ENCODE measurements at places on chromosomes 1 and 21.
A peak's percentile ranks its signal among the peaks of the same experiment; 100 is the strongest.

DNA sequence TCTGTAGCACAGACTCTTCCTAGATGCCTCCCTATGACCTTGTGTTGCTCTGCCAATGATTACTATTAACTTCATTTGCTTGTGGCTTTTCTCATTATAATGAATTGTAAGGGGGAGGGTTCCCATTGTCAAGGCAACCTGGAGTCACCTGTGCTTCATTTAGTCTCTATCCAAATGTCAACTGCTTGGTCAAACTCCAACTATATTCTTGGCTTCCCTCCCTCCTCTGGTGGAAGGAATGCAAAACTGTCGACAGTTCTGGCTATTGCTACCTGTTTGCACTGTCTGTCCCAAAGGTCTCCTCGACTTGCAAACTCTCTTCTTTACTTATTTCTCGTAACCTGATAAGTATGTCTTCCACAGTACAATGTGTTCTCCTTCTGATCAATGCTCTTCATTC is 100.3 kb downstream of the CACNA1E start:
- no peak for DNase-seq

GRCh38 chr1:62380181-62380580 is 56.7 kb upstream of the USP1 start:
- no peak for DNase-seq

DNA sequence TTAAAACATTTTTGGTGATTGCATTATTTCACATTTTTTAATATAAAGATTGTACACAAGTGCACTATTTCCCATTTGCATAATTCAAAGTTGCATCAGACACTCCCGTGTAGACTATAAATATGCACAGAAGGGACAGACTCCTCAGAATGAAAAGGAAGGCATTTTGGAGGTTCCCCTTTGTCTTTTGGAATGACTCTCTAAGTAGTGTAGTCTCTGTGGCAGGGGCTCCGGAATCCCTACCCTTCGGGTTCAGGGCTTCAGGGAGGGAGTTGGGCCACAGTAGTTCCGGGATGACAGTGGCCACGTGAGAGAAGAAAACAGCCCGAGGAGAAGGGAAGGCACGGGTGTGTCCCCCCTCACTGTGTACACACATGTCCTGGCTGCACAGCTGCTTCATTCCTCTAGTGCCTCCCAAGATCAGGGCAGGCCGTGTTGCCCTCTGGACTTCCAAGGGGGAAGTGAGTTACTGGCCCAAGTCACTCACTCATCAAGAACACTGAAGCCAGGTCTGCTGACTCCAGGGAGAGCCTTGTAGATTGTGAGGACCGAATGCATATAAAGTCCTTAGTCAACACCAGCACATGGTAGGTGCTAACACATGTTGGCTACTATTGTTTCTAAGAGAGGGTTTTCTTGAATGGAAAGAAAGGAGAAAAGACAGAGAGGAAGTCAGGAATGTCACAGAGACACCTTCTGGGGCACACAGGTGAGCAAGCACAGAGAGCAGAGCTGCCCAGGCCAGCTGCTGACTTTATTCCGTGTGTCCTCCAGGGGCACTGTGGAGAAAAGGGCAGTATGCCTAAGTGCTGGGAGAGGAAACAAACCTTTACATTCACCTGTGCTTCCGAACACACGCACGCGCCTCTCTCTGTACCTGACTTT is 39.8 kb downstream of the LHX4 start:
- no peak for DNase-seq

DNA sequence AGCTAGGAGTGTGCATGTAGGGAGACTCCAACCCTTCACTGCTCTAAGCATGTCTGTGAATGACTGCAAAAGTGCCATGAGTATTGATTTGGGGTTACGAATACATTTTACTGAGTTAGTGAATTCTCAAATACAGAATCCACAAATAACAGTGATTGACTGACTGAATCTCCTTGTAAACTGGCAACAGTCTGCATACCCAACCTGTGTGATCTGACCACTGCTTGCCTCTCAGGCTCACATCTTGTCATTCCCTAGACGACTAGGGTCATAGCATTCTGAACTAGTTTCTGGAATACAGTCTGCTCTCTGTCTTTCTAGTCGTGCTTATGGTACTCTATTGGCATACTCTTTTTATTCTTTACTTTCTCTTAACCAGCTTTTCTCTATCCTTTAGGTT is 7.4 kb downstream of the RRP15 start:
- no peak for DNase-seq

GRCh38 chr1:75126611-75127101 is 7.5 kb upstream of the LHX8 start:
- no peak for DNase-seq

GRCh38 chr1:217687511-217687910 is 56.4 kb downstream of the SPATA17 start:
- no peak for DNase-seq

- DNase-seq, result no peak
Observed at GRCh38 chr1:198605406-198605805, 33.4 kb upstream of the PTPRC start.

GRCh38 chr21:32131960-32132359 is 146.9 kb downstream of the MIS18A start:
- no peak for DNase-seq

DNA sequence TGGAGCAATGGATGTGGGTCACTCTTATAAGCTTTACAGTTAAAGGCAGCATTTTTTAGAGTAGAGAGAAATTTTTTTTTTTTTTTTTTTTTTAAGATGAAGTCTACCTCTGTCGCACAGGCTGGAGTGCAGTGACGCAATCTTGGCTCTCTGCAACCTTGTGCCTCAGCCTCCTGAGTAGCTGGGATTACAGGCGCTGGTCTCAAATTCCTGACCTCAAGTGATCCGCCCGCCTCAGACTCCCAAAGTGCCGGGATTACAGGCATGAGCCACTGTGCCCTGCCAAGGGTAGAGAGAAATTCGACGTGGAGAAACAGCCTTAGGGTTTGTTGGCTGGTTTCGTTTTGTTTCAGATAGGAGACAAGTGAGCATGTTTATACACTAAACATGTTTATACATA is 594.2 kb upstream of the ADAMTS5 start:
- no peak for DNase-seq

DNA sequence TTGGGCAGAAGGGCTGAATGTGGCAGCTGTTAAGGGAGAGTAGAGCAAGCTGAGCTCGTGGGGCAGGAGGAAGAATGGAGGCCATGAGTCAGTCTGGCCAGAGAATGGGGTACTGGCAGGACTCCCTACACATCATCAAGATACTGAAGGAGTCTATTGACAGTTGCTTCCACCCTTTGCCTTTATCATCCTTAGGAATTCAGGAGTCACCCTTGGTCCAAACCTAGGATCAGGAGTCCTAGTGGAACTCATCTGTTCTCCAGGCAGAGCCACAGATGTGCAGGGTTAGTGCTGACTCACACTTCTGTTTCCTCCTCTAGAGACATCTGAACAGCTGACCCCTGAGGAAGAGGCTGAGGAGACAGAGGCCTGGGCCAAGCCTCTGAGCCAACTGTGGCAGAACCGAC is 18.7 kb upstream of the ST3GAL3 start:
- DNase-seq, result no peak

GRCh38 chr1:182802006-182802803 is 12.6 kb downstream of the NPL start:
- no peak for DNase-seq

- DNase-seq, result no peak
Observed at GRCh38 chr1:154908937-154909336, 27.6 kb downstream of the PMVK start.

GRCh38 chr1:214466403-214467077 is 84.9 kb downstream of the PTPN14 start:
- no peak for DNase-seq

- no peak for DNase-seq
Observed at GRCh38 chr1:73755649-73756048, 442.3 kb downstream of the LRRIQ3 start.

DNA sequence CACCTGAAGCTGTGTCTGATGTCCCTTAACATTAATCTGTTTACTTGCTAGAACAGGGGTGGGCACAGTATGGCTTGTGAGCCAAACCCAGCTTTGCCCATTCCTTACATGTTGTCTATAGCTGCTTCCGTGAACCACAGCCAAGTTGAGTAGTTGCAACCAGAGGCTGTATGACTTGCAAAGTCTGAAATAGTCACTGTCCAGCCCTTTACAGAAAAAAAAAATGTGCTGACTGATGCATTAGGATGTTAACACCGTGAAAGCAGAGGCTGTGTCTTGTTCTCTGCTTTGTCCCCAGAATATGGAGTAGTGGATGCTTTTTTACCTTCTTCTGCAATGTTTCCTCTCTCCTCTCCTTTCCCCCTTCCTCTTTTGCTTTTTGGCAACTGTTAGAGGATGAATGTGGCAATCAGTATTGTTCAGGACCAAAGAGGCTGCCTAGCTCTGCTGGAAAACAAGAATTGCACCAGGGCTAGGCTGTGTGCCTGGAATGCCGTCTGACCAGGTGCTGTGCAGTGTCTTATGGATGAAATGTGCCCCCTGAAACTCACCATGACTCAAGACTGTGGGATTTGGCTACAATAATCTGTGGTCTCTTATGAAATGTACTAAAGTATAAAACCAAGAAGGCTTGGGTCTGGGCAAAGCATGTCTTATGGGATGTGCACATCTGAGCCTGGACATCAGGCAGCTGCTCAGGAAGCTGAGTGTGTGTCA is 79.6 kb upstream of the GCLM start:
- DNase-seq, result no peak

GRCh38 chr1:201015551-201016091 is 7.9 kb downstream of the KIF21B start:
- no peak for DNase-seq

GRCh38 chr1:181424786-181425403 is 58.4 kb upstream of the CACNA1E start:
- DNase-seq, result peak; percentile 47

DNA sequence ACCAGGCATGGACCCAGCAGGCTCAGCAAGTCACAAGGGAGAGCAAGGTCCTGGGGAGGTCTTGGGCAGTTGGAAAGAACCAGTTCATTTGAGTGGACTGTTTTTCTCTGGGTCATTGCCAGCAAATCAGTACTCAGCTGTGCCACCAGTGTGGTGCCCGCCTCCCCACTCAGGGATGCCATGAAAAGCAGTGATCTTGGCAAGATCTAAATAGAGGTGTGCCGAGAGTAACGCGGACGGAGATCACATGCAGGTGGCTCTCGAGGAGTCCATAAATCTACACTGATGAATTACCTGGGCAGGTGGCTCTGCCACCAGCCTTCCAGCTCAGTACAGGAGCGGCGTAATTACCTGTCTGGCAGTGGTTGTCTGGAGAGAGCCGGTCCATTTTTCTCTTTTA is 642.2 kb downstream of the PTPRU start:
- DNase-seq, result no peak

- no peak for DNase-seq
Observed at GRCh38 chr1:59383963-59384362, 87.1 kb downstream of the FGGY start.

- no peak for DNase-seq
Observed at GRCh38 chr1:149885339-149886120, 13.8 kb upstream of the BOLA1 start.

- DNase-seq, result no peak
Observed at GRCh38 chr1:193513032-193513431, 326.6 kb upstream of the B3GALT2 start.

GRCh38 chr1:3231826-3232225 is 162.8 kb downstream of the PRDM16 start:
- no peak for DNase-seq

DNA sequence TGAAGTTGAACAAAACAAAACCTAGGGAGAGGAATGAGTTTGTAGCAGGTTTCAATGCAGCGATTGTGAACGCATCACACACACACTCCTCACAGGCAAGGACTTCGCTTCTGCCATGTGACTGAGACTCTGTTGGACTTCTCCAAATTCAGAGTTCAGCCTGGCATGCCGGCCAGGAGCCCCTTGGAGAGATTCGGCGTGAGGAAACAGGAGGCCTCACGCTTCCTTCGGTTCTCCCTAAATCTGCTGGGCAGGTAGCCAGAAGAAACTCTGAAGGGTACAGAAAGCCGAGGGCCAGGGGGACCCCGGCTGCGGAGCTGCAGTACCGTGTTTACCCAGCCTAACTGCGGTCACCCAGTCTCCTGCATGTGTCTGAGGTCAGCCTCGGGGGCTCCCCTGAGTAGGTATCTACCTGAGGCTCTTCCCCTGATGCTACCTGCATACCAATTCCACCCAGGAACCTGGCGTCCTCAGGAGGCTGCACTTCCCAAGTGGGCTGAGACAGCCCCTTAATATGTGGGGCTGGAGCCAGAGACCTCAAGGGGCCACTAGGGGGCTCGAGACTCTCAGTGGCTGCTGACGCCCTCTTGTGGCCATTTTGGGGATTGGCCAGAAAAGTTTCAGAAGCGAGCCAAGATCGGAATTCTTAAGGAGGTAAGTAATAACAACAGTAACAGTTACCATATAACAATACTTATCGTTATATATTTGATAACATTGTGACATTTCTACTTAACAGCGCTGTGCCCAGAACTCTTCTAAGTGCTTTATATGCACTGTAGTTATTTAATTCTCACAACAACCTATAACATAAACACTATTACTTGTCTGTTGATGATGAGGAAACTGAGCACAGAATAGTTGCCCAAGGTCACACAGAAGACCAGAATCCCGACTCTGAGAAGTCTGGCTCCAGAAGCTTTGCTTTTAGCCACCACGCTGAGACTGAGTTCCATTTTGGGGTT is 2.7 kb upstream of the ANXA9 start:
- DNase-seq, result peak; percentile 81

DNA sequence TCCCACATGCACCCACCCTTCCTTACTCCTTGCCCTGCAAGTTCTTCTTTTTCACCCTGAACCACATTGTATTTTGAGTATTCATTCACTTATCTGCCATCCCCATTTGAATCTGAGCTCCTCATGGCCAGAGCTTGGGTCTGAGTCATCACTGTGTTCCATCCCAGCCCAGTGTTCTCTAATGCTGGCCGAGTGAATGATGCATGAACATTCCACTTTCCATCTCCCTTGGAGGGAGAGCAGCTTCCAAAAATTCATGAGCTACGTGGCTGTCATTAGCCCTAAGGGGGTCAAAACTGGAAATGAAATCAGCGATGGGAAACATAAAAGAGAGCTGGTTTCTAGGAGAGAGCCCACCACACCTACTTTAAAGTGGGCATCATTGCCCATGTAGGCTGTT is 187.0 kb upstream of the USP24 start:
- DNase-seq, result no peak

DNA sequence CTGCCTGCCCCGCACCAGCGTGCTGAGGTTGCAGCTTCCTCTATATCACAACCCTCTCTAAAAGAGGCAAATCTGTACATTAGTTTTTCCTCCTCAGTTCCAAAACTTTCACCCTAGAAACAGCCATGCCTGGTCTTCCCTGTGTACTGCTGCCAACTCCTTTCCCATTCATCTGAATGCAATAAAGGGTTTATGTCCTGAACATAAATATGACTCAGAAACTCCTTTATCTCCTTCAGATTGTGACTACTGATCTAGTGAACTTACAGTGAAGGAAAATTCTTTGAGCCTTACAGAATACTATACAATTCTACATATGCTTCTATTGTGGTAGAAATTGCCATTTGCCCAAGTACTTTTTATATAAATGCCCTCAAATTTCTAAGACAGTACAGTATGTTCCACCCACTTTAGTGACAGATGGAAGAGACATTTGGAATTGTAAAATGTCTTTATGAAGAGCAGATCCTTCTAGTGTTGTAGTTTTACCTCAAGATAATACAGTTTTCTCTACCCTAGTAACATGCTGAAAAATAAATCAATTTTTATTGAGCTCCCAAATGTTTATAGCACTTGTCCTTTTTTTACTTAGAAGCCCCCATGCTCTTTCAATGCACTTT is 345.1 kb upstream of the SNX7 start:
- no peak for DNase-seq

GRCh38 chr1:224615861-224616755 is at the start of gene CNIH3:
Gene CNIH3, plus strand, starts transcription at chr1:224616317. Its CDS starts 858 bp downstream, at chr1:224617175.
- DNase-seq, result no peak
